GM04503 (cell line): ENCODE measurements at places on chromosomes 1 and 21.

- no peak for DNase-seq
Observed at GRCh38 chr1:172507741-172508140, 25.2 kb upstream of the SUCO start.

GRCh38 chr1:112961072-112961471 is 5.1 kb upstream of the SLC16A1 start:
- no peak for DNase-seq

DNA sequence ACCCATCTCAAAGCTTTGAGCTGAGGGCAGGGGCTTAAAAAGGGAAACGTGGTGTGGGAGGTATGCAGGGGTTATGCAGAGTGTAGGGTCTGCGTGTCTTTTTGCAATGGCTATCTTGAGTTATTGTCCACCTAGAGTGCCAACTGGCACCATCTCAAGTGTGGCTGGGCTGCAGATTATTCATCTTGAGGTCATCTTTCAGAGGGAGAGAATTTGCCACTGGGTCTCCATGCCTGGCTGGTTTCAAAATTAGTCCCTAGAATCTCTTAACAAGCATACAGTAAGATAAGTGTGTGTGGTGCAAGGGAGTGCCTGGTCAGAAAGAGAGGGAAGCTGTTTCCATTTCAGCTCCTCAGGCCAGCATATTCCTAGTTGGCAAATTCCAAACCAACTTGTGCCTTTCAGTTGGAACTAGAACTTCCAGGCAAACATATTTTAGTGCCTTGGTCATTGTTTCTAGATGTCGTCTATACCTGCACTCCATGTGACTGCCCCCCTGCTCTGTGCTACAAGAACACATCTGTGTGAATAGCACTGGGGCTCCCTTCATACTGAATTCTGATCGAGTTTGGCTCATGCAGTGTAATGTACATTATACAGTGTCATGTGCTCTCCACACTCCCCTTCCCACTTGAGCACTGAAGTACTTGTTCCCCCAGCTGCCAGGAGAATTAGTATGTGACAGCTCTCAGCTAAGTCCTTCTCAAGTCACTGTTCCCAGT is 5.0 kb upstream of the OR2T8 start:
- no peak for DNase-seq

- DNase-seq: no peak
Observed at GRCh38 chr1:166673722-166674121, 165.6 kb upstream of the POGK start.

- no peak for DNase-seq
Observed at GRCh38 chr1:207911856-207912760, 1.2 kb upstream of the CD34 start.

DNA sequence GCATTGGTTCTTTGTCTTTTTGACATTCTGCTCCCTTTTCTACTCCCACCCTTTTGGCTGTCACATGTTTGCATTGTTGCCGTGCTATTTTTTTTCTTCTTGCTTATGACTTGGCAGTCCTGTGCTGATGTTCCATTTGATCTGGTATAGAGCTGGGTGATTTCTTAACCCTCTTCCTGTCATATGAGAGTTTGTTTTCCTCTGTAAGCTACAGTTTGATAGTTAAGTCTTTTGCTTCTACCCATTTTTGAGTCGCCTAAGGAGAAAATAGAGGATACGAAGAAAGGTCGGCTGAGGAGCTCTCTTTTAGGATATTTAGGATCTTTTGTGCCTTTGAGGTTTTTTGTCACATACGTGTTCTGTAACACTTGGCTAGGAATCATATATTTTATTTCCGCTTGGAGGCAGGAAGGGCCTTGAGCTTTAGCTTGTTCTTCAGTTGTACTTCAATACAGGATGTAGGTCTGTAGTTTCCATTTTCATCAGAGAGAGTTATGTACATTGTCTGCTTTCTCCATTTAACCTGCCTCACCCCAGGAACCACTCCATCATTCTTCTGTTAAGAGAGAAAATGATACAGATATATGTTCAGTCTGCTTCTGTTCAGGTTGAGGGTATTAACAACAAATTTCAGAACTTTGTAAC is 150.7 kb downstream of the BACH1 start:
- DNase-seq: no peak

DNA sequence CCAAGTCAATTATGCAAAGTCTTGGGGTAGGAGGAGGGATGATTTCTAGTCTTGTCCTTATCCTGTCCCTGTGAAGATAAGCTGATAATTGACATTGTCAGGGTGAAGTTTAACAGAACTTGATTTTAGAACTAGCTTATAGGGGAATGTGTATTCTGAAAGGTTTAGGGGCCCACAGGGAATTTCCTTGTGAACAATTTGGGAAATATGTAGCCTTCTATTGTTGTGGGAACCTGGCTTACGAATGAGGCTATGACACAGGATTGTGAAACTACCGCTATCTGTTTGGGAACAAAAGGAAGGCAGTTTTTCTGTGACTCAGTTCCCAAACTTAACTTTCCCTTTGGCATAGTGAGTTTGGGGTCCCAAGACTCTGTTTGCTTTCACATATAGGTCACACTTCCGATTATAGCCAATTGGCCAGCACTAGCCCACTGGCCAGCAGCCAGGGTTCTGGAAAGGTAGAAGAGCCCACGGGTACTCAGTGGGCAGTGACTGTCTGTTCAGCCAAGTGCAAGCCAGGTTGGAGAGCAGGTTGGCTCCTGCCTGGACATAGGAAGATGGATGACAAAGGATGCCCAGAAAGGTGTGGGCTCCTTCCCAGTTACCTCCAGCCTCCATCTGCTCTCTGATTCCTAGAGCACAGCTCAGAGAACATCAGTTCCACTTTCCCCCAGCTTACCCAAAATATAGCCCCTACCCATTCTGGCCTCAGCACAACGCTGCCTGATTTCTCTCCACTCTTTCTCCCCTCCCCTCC is 35.5 kb downstream of the H3-3A start:
- DNase-seq: peak; percentile 64

- no peak for DNase-seq
Observed at GRCh38 chr1:32983020-32983419, 18.4 kb upstream of the RNF19B start.

DNA sequence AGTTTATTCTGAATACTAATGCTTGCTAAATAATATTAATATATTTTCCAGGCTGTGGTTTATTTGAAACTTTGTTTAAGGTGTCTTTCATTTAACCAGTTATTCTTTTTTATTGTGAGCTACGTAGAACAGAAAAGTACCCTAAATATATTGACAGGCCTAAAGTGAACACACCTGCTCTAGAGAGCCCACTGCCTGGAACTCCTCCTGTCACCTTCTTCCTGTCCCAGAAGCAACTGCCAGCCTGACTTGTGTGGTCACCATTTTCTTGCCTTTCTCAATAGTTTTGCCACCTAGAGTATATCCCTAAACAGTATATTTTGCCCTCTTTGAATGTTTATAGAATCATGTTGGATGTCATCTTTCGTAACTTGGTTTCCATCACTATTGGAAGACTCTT is 48.5 kb downstream of the SCCPDH start:
- DNase-seq: no peak

DNA sequence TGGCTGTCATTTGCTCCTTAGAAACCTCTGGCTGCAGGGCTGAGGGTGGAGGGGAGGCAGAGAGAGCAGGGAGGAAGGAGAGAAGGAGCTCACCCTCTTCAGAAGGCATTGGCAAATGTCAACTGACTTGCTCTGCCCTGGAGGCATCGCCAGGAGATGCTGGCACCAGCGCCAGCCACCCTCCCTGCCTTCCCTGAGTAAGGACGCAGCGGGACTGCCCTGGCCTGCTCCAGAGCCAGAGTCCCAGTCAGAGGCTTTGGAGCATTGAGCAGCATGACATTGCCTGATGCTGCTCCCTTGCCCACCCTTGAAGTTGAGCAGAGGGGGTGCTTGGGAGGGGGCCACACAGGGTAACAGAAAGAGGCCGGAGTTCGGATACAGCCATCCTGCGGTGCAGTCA is 62.3 kb downstream of the DISP3 start:
- DNase-seq: no peak

GRCh38 chr1:12341667-12342066 is 111.8 kb downstream of the VPS13D start:
- no peak for DNase-seq

GRCh38 chr21:36541721-36542139 is 61.8 kb upstream of the CLDN14 start:
- no peak for DNase-seq

GRCh38 chr1:201285846-201286245 is 2.5 kb downstream of the PKP1 start:
- no peak for DNase-seq

- no peak for DNase-seq
Observed at GRCh38 chr1:55043011-55043410, 3.7 kb downstream of the PCSK9 start.

DNA sequence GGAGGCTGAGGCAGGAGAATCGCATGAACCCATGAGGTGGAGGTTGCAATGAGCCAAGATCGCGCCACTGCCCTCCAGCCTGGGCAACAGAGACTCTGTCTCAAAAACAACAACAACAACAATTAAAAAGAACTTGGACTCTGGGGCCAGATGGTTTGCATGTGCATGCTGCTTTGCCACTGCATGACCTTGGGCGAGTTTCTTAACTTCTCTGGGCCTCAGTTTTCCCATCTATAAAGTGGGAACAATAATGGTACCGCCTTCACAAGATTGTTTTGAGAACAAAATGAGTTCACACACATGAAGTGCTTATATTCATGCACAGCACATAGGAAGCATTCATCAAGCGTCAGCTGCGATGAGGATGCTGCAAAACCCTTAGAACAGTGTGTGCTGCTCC is 74.6 kb downstream of the MAN1C1 start:
- no peak for DNase-seq

GRCh38 chr1:198231779-198232178 is 75.0 kb downstream of the NEK7 start:
- DNase-seq: no peak

- DNase-seq: peak; percentile 12
Observed at GRCh38 chr1:204258213-204259115, 44.7 kb upstream of the GOLT1A start.

GRCh38 chr1:212247179-212247721 is 38.0 kb upstream of the PPP2R5A start:
- DNase-seq: no peak

DNA sequence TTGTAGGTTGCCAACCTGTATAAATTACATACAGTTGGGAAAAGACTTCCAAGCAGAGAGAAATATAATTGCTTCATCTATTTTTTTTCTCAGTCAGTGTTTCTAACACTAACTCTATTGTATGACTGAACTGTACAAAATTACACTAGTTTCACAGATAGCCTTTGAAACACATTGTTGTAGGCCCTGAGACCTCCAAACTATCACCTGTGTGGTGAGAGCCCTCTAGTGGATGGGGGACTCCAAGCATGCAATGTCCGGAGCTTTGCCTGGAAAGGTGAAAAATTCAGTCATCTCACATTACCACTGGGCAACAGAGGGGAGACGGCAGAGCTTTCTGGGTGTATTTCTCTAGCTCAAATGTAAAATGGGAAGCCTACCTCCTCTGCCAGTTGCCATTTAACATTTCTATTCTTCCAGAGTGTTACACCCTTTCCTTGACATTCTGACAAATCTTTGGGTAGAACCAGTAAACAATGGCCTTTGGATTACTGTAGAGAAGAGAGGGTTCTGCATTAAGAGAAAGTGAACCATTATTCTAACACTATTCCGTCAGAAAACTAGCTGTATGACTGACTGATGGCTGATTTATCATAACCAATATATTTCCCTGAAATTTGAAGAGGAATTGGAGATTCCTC is 212.2 kb downstream of the LYPLAL1 start:
- no peak for DNase-seq

- no peak for DNase-seq
Observed at GRCh38 chr1:3215198-3216014, 146.4 kb downstream of the PRDM16 start.

- no peak for DNase-seq
Observed at GRCh38 chr1:8858888-8859706, 19.4 kb downstream of the ENO1 start.

DNA sequence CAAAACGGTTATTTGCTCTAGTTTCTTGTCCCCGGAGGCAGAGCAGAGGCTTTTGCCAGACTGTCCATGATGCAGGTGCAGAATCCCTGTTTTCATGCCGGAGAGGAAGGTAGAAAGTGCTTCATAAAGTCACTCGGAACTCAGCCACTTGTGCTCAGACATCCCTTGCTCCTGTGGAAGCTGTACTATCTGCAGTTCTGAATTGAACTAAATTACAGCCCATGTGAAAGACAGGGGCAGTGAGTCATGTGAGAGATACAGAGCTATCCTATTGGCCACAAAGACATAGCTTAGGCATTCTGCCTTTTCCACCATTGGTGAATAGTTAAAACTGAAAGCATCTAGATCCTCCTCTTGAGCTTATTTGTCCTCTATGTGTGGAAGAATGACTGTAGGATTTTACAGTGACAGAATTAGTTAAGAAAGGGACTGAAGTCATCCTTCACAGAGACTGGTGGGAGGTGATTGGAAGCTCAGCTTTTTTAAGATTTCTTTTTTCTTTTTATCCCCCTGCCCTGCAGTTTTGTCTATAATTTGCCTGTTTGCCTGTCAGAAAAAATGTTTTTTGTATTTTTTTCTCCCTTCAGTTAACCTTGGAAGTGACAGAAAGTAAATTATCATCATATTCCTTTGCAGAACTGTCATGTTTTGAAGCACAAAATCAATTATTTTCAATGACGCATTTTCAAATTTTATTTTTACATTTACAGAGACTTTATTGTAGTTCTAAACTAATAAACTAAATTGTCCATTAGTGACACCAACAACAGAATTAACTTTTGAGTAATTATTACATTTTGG is 298.6 kb downstream of the PTPRC start:
- peak; percentile 85 for DNase-seq

DNA sequence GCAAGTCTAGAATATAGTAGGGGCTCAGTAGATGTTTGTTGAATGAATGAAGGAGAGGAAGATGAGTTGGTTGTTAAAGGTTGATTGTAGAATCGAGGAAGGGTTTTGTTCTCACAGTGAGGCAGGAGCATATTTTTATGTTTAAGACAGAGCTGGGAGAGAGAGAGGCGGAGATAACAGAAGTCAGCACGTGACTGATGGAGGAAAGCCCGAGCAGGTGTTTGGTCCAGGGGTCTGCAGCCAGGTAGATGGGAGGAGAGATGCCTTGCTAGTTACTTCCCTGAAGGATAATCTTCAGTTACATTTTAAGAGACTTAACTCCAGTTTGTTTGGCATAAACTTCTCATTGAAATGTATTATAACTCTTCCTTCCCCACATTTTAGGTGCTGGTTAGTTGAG is 86.8 kb downstream of the DYRK1A start:
- DNase-seq: no peak

- no peak for DNase-seq
Observed at GRCh38 chr1:22830757-22831340, 120.2 kb downstream of the EPHB2 start.

DNA sequence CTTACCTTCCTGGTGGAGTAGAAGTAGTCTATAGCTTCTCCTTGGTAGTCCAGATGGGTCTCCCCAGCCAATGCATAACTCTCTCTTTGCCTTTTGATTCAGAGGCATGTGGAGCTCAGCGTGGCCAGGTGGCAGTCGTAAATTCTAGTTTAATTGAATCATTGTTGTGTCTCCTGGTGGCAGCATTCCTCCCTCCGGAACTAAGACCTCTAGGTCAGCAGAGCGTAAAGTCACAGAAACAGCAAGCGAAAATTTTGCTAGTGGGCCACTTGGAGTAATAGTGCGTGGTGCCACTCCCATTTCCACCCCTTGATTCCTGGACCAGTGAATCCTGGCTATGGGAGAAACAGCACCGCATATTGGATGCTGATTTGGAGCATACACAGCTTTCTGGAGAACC is 3.9 kb upstream of the TMPRSS2 start:
- no peak for DNase-seq
